ENCODE measurements at places on chromosomes 2 and 18.

DNA sequence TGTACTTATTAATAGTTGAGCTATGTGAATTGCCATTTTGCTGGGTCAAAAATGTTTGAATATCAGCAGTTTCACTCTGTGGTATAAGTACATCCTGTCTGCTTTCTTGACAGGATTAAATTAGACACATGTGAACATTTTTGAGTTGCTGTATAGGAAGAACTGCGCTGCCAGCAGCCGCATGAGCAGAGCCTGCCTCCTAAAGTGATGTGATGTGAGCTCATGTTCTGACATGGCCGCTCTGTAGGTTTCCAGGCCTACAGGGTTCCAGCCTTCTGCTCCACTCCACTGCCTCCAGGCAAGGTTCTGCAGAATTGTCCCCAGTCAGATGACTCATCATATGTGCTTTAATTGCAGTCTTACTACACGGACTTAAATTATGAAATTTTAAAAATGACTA, 119.7 kb upstream of the NFATC1 start:
- no peak for DNase-seq

DNA sequence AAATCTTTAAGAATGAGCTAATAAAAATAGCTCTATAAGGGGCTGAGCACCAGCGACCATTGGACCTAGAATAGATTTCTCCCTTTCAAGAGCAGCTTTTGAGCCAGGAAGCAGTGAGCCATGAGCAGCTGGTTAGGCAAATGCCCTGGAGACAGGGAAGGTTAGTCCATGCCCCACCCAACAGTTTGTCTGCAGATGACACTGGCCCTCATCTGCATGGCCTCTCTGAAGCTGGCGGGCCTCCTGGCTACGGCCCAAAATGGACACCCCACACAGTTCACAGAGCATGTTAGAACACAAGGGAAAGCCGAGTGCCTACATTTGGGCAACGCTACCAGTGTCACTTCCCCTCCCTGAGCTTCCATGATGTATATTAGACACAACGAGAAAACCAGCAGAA, 201.1 kb downstream of the MGAT5 start:
- no peak for DNase-seq

GRCh38 chr2:237858294-237859081, 935 bp upstream of the RAMP1 start:
- DNase-seq: no peak

DNA sequence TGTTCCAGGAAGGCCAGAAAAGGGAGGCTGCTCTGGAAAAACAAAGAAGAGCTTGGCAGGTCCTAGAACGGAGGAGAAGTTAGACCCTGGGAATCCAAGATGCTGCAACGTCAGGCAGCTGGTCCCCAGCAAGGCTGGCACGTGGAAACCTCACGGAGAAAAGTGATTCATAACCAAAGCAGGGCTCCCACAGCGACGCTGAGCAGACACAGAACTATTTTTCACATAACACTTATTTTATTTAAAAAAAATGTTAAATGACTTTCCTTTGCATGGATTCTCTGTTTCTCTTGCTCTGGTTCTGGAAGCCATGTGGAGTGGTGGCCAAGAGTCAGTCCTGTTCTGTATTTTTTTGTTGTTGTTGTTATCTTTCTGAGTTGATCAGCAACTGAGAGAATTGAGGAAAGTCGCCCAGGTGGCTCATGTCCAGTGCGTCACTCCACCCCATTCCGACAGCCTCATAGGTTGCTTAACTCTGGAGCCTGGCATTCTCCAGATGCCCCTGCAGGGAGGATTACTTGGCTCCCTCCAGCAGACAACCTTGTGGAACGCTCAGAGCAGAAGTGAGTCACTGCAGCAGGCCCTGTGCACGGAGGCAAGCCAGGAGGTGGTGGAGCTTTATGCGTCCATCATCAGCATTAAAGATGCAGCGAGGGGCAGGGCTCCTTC, 229.9 kb upstream of the HDAC4 start:
- no peak for DNase-seq

GRCh38 chr2:239283961-239284795, 116.6 kb downstream of the HDAC4 start:
- DNase-seq: no peak
